ENCODE measurements at places on chromosomes 2 and 18. TPM values are rescaled to one million over a fixed set of nuclear protein-coding genes. Genes with fewer than 3 reads are reported as not detected.

The SERPINB7 gene
- total RNA-seq, result not detected

The IL37 gene
- not detected for total RNA-seq

The RANBP2 gene
- 48.3 TPM for total RNA-seq

The SLC4A5 gene
- 2.2 TPM for total RNA-seq

The MFSD6 gene
- 24.4 TPM for total RNA-seq

The SLC35G4 gene
- not detected for total RNA-seq

The AOX1 gene
- total RNA-seq, result 8.7 TPM

The AGXT gene
- total RNA-seq, result 0.12 TPM

The CDKL4 gene
- total RNA-seq, result 0.59 TPM

The CXCR2 gene
- total RNA-seq, result 1.1 TPM
